ENCODE measurements at places on chromosomes 6 and 20. TPM values are rescaled to one million over a fixed set of nuclear protein-coding genes. Genes with fewer than 3 reads are reported as not detected.

Gene ARMH2
- not detected for total RNA-seq

Gene VNN1
- not detected for total RNA-seq

Gene SLC2A4RG
- 18.2 TPM for total RNA-seq

Gene FRS3
- 1.8 TPM for total RNA-seq

Gene KLC4
- total RNA-seq = 22.5 TPM

Measured in fibroblast of lung (primary cell).